KBM-7 (cell line): ENCODE measurements at places on chromosomes 6 and 20.

DNA sequence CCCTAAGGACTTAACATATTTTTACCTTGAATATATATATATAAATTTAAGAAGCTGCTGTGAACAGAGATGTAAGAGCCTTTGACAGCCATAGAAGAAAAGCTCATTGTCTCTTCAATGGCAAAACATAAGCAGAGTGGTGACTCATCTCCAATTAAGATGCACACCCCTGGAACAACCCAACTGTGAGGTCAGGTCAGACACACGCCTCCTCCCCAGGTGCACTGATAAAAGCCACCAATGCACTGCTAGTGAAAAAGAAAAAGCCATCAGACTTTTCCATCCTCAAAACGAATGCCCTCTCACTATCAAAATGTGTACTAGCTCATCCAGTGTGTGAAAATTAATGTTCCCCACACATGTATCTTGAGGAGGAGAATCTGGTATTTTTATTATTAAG is 100.1 kb downstream of the SMLR1 start:
- no peak for DNase-seq

DNA sequence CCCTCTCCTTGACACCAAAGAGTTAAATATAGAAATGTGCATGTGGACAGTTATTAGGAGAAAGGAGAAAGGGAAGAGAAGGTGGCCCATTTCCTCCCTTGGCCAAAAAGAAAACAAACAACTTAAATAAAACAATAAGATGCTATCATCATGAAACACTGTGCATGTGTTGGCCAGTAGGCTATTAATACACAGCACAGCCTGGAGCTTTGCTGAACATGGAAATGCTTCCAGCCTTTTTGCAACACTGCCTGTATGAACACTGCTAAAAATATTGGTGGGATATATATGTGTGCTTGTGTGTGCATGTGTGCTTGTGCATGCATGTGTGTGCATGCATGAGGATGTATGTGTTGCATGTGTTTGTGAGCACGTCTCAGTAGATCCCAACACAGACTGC is 100.4 kb downstream of the LY86 start:
- DNase-seq, result no peak

DNA sequence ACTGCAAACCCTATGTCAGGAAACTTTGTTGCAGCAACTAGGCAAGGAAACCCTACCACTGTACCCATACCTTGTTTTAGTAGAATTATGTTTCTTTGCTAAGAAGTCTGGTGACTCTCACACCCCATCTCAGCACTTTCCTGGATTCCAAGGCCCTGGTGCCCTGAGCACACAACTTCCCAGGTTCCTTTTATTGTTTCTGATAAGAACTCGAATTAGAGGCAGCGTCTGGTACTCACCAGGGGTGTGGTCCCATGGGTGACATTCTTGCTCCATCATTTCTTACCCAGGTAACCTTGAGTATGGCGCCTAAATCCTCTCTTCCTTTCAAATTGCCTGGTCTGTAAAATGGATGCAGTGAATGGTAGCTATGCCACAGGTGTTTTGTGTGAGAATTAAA is 34.1 kb downstream of the MYB start:
- DNase-seq, result no peak

- DNase-seq, result no peak
Measured at GRCh38 chr6:63509652-63510352, 62.5 kb upstream of the LOC128125822 start.

- no peak for DNase-seq
Measured at GRCh38 chr6:56863366-56863765, 91.5 kb upstream of the BEND6 start.

- no peak for DNase-seq
Measured at GRCh38 chr20:48155268-48155667, 370.0 kb upstream of the SULF2 start.
